ENCODE measurements at places on chromosomes 16 and 17.
A peak's percentile ranks its signal among the peaks of the same experiment; 100 is the strongest.

- no peak for DNase-seq
Measured at GRCh38 chr17:41211845-41212466, 14.5 kb upstream of the KRTAP9-2 start.

- DNase-seq: peak; percentile 82
Measured at GRCh38 chr17:82212331-82213250, at the start of gene CCDC57. CCDC57 (minus strand) TSS chr17:82212842; CDS start chr17:82201944, 10,898 bp downstream.

GRCh38 chr16:50881331-50881830, 139.5 kb downstream of the CYLD start:
- DNase-seq: no peak

- no peak for DNase-seq
Measured at GRCh38 chr17:78748048-78748729, 33.9 kb downstream of the CYTH1 start.

- DNase-seq: no peak
Measured at GRCh38 chr16:57137566-57138273, 45.3 kb downstream of the CPNE2 start.

- no peak for DNase-seq
Measured at GRCh38 chr17:13287226-13287625, 269.4 kb upstream of the ELAC2 start.
